ENCODE measurements at places on chromosomes 11 and 22.

DNA sequence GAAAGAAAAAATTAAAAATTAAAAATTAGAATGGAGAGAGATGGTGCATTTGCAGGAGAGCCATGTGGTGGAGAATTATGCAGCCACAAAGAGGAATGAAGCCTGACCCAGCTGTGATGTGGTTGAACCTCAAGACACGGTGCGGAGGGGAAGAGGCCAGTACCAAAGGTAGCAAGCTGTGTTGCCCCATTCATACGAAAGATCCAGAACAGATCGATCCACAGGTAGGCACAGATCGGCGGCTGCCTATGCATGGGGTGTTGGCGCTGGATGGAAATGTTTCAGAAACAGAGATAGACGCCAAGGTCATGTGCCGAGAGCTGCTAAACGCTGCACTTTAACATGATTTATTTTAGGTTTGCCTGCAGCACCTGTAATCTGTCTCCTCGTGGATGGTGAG lies 992.3 kb downstream of the BRD1 start:
- DNase-seq: no peak

- no peak for DNase-seq
Measured at GRCh38 chr11:126308271-126308671, 4.4 kb downstream of the DCPS start.

- no peak for DNase-seq
Measured at GRCh38 chr11:837189-837989, 4.6 kb downstream of the CD151 start.

DNA sequence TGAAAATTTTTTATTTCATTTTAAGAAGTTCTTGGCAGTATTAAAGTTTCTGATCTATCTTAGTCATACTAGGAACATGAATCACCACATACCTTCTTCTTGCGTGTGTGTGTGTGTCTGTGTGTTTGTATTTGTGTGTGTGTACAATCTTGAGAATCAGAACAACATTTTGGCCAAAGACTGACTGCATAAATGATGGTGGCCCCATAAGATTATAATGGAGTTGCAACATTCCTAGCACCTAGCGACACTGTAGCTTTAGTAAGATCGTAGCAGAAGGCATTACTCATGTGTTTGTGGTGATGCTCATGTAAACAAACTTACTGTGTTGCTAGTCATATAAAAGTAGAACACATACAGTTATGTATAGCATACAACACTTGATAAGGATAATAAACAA lies 205.4 kb downstream of the FAM76B start:
- no peak for DNase-seq

DNA sequence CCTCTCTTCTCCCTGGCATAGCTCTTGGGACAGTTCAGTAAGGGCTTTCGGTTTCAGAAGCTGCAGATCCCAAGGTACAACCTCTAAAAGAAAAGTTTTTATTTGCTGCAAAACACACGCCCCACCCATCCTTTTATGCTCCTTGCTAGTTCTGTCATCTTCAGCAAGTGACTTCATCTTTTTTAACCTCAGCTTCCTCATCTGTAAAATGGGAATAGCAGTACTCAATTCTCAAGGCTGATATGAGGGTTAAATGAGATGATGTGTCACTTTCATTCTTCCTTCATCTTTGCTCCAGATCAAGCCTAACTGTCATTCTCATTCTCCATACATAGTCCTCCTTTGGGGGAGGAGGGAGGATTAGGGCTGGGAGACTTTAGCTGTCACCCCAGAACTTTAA lies 90.0 kb upstream of the ALX4 start:
- DNase-seq: no peak

DNA sequence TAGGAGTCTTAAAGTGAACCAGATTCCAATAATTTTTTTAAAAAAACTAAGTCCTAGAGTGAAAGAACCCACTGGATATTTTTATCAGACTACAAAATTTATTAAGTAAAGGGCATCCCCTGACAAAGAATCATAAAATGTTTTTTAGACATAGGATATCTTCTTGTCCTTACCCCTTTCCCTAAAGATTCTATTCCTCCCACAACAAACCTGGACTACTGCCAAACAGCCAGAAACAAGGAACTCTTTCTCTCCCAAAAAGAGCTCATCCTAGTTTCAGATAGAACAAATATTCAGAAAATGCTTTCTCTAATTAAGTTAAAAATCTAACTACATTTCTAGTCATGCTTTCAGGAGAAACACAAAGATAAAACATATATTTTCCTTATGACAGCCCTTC lies 327.1 kb downstream of the FAM181B start:
- DNase-seq: no peak

DNA sequence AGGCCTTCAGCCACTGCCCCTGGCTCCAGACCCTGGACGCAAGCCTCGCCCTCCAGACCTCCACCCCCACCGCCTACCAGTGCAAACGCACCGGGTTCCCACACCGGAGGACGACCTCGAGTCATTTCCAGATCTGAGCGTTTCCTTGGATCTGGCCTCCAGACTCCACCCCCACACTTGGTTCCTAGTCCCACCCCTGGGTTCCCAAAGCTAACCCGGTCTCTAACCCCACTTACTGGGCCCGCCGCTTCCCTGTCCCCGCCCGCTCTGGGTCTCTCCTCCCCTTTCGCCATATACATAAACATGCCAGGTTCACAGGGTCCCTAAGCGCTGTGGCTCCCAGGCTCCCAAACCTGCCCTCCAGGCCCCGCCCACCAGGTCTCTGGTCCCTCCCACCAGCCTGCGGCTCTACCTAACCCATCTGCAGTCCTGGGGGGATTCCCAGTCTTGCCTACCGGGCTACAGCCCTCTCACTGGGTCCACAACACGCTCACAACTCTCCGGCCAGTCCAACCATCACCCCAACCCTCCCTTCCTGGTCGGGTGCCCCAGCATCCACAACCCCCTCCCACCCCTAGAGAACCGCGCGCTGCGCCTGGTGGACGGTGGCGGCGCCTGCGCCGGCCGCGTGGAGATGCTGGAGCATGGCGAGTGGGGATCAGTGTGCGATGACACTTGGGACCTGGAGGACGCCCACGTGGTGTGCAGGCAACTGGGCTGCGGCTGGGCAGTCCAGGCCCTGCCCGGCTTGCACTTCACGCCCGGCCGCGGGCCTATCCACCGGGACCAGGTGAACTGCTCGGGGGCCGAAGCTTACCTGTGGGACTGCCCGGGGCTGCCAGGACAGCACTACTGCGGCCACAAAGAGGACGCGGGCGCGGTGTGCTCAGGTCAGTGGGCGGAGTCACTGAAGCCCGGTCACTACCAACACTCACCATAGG lies 36.7 kb downstream of the CD6 start:
- DNase-seq: peak; percentile 39

Measured in activated T-cell treated with anti-CD3 and anti-CD28 coated beads, Interleukin-2, amount 50 U/mL, for 1 hour (primary cell).